ENCODE measurements at places on chromosomes 4 and X. TPM values are rescaled to one million over a fixed set of nuclear protein-coding genes. Genes with fewer than 3 reads are reported as not detected.

- DNase-seq, result no peak
These were observed 364.0 kb downstream of the BCOR start for GRCh38 chrX:39733745-39734144.

GRCh38 chr4:19497705-19498104 is 754.0 kb upstream of the SLIT2 start:
- DNase-seq, result no peak

GRCh38 chr4:82754513-82755165 is 44.0 kb downstream of the SCD5 start:
- no peak for DNase-seq

- no peak for DNase-seq
These were observed 88.4 kb downstream of the AFF2 start for GRCh38 chrX:148588649-148589310.

DNA sequence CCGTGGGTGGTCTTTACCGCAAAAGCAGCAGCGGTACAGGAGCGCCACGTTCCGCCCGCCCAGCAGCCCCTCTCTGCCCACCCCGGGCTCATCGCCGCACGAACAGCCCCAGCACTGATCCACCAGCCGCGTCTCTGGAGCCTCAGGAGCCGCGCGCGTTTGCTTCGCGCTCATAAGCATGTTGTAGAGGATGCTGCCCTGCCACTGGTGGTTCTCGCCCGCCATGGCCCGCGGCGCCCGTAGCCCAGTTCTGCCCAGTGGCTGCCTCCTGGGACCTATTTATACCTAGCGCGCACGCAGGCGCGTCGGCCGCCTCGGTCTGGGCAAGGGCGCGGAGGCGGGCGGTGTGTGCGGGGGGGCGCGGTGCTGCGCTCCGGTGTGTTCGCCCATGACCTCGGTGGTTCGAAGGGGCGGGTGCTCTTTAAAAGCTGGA is at the start of gene NR0B1:
TSS of gene NR0B1 (minus strand) at position 252 of the 433 bp plus-strand sequence. CDS start at position 225, 27 bp downstream.
- DNase-seq, result no peak

NUDT10 gene
- 2.5 TPM for total RNA-seq

PTCHD1 gene
- 1.3 TPM for total RNA-seq

CT45A3 gene
- total RNA-seq, result not detected

CTSO gene
- 36.3 TPM for total RNA-seq

CT55 gene
- not detected for total RNA-seq
